ENCODE measurements at places on chromosomes 6 and 20. TPM values are rescaled to one million over a fixed set of nuclear protein-coding genes. Genes with fewer than 3 reads are reported as not detected.
A peak's percentile ranks its signal among the peaks of the same experiment; 100 is the strongest.

- peaks cover 2% of the 10 kb centered on the region for H3K27me3 ChIP-seq
- H3K27ac ChIP-seq = no peak overlapping the region
- H3K36me3 ChIP-seq = no peaks in the 10 kb centered on the region
- no peak for DNase-seq
- H3K4me1 ChIP-seq = peaks cover 23% of the 10 kb centered on the region
- H3K4me3 ChIP-seq = no peak overlapping the region
Measured at GRCh38 chr6:139883776-139884175, 509.3 kb upstream of the CITED2 start.

DNA sequence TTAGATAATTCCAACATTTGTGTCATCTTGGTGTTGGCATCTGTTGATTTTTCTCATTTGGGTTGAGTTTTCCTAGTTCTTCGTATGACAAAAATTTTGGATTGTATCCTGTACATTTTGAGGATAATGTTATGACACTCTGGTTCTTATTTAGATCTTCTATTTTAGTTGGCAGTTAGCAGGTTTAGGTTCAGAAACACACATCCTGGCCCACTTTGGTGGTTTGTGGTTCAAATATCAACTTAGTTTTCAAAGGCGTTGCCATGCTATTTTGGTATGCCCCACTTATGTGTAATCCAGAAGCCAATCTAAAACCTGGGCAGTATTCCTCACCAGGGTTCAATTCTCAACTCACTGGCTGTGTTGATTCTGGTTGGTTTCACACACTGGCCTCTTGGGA, 68.2 kb downstream of the NOX3 start:
- H3K27ac ChIP-seq = no peak overlapping the region
- peaks cover 11% of the 10 kb centered on the region for H3K4me1 ChIP-seq
- H3K4me3 ChIP-seq = no peak overlapping the region
- H3K27me3 ChIP-seq = no peaks in the 10 kb centered on the region
- H3K36me3 ChIP-seq = no peaks in the 10 kb centered on the region
- DNase-seq = no peak

- peak overlapping the region; percentile 82 for H3K4me3 ChIP-seq
- H3K27ac ChIP-seq = peak overlapping the region; percentile 92
- DNase-seq = no peak
- H3K4me1 ChIP-seq = peaks cover 23% of the 10 kb centered on the region
- H3K27me3 ChIP-seq = no peaks in the 10 kb centered on the region
Measured at GRCh38 chr6:26241033-26241895, 123.7 kb upstream of the BTN3A2 start.

GRCh38 chr20:6714279-6714711, 53.2 kb upstream of the BMP2 start:
- no peaks in the 10 kb centered on the region for H3K4me1 ChIP-seq
- H3K27me3 ChIP-seq = no peaks in the 10 kb centered on the region
- DNase-seq = no peak
- H3K36me3 ChIP-seq = no peaks in the 10 kb centered on the region
- no peak overlapping the region for H3K4me3 ChIP-seq
- no peak overlapping the region for H3K27ac ChIP-seq

- no peaks in the 10 kb centered on the region for H3K36me3 ChIP-seq
- no peaks in the 10 kb centered on the region for H3K27me3 ChIP-seq
- no peak overlapping the region for H3K4me3 ChIP-seq
- DNase-seq = no peak
Measured at GRCh38 chr20:60695226-60696000, 556.6 kb upstream of the CDH4 start.

Gene DEFB124
- total RNA-seq = not detected

Gene PRRT1
- not detected for total RNA-seq

Gene BCAS4
- total RNA-seq = 46.7 TPM

Gene ERVFRD-1
- total RNA-seq = not detected
